ENCODE measurements at places on chromosomes 7 and 10.

GRCh38 chr10:44470784-44471183, 85.9 kb upstream of the CXCL12 start:
- DNase-seq: no peak

DNA sequence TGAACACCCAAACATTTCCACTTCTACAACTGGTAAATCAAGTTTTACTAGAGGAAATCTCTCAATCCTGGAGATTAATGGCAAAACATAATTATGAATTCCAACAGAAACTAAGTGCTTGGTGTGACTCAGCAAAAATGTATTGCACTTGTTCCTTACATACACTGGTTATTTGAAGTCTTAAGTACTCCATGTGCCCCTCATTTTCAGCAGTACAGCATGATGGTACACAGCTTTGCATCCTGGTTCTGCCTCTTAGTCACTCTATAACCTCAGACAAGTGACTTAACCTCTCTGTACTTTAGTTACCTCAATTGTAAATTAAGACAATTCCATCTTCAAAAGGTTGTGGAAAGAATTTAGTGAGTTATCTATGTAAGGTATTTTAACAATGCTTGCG, 12.9 kb downstream of the SLC16A12 start:
- DNase-seq: no peak

DNA sequence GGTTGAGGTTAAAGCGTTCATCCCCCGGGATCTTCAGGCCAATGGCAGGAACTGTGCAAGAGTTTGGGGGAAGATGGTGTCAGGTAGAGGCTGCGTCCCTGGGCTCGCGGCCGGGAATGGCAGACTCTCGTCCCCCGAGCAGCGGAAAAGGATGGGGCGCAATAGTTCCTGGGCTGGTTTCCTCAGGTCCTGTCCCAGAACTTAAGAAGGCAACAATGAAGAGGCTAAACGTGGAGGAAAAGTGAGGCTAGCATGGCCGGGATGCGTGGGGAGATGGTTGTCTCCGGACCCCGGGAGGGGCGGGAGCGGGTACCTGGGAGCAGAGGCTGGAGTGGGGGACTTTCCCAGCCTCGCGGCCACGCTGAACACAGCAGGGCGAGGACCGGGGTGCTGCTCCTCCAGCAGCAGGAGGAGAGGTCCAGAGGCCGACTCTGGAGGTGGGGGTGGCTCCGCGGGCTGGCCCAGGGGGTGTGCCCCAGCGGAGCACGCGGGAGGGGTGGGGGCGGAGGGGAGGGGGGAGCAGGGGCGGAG, 882 bp downstream of the IRF5 start:
- no peak for DNase-seq

DNA sequence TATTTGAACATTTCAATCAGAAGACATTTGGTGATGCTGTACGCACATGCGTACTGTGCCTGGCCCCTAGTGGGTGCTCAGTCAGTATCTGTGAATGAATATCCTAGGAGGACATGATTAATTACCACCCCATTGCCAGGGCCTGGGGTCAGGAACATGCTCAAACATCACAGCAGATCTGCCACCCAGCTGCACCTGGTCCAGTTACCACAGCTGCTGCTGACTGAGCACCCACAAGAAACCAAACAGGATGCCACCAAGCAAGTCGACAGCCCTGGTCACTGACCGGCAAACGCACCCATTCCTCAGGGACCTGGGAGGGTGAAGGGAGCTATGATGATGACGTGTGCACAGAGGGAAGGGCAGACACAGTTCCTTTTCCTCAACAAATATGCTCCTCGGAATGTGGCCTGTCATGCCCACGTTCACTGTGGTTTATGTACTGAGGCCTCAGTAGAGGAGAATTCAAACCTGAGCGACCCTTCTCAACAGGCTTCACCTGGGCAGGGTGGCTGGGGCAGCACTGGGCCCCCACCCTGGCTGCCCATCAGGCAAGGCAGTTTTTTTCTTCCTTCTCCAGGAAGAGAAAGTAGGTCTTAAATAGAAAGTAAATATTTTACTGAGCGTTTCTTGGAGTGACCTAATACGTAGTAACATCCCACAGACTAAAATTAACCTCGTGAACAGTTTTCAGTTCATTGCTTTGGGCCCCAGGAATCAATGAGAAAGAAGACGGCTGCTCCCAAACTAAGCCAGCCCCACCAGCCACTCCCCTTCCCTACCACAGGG, 13.4 kb downstream of the CTBP2 start:
- no peak for DNase-seq

DNA sequence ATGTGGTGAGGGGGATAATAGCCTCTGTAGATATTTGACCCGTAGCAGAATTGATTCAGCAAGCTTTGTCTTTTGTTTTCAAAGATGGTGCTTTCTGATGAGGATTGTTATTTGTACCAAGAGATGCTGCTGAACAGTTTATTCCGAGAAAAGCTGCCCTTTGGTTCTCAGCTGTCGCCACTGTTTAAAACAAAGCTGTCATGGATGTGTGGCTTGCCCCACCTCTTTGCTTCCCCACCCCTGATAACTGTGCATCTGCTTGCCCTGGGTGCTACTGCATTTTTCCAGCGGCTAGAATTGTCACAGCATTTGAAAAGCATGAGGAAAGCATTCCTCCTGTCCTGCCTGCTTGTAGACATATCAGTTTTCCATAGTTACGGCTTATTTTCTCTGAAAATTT, 226.9 kb upstream of the CSTF2T start:
- DNase-seq: no peak

DNA sequence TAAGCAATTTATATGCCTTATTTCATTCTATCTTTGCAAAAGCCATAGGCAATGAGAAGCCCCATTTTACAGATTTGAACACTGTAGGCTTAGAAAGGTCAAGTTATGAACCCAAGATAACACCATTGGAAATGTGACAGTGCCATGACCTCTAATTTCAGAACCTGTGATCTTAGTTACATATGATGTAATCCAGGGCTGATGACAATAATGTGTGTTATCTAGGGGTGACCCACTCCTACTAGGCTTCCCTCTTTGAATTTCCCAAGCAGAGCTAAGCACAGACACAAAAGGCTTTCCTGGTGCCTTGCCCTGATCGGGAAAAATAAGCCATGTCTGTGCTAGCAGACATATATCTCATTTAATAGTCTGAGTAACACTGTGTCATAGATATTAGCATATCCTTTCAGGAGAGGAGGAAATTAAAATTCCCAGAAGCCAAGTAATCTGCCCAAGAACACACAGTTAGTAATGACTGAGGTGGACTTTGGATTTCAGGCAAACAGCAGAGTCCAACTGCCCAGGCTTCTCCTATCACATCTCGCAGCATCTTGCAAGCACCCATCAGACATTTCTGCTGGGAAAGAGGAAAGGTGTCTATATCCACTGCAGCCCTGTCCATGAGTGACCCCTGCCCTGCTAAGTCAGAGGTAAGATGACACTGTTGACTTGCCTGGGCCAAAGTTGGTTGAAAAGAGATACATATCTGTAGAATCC, 2.8 kb upstream of the TECTB start:
- DNase-seq: no peak

- DNase-seq: no peak
These were observed 71.5 kb downstream of the IDE start for GRCh38 chr10:92502296-92502808.

DNA sequence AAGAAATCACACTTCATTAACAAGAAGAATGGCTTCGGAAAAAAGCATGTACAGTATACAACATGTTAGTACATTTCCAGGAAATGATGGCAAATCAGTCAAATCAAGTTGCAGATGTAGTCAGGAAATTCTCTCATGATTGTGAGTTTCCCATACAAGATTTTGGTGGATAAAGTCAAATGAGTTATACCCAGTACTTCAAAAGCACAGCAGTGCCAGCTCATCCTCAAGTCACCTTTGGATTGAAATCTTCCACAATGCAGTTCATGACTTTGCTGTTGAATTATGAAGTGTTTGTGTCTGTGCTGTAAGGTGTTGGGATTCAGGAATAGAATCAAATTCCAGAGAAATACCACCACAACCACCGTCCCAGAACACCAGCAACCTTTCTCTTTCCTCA, 301.3 kb upstream of the BMPER start:
- no peak for DNase-seq

- DNase-seq: peak; percentile 84
These were observed 200.3 kb downstream of the LSM5 start for GRCh38 chr7:32289651-32290414.

DNA sequence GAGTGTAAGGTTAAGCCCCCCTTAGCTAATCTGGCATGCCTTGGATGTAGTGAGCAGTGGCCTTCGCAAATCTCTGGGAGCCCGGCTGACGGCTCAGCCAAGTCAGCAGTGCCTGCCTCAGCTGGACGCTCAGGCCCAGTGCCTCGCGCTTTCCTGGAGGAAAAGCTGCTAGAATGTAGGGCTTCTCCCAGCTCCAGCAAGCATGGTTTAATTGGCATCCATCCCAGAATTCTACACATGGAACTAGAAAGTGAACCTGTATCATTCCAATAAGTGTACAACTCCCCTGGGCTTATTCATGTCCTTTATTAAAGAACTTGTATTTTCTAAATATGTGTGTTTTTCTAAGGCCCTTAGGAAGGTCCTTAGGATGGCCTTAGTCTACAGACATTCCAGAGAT, 287.8 kb upstream of the SHH start:
- DNase-seq: no peak

DNA sequence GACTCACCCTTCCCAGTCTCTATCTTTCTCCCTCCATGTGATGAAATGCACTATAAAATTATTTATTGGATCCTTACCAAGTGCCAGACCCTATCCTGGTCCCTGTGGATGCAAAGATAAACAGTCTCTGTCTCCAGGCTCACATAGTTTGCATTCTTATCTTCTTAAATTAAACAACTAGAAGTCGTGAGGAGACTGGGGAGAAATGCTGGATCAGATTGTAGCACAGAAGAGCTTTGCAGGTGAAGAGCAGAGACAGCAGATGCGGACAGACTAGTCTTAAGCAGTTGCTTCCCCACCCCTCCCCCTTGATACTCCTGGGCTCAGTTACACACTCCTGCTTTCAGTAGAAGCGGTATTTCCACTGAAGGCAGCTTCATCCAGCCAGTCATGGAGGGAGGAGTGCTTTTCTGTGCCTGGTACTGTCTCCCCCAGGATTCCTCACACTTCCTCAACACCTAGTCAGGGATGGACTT, 20.8 kb upstream of the CDK1 start:
- no peak for DNase-seq

DNA sequence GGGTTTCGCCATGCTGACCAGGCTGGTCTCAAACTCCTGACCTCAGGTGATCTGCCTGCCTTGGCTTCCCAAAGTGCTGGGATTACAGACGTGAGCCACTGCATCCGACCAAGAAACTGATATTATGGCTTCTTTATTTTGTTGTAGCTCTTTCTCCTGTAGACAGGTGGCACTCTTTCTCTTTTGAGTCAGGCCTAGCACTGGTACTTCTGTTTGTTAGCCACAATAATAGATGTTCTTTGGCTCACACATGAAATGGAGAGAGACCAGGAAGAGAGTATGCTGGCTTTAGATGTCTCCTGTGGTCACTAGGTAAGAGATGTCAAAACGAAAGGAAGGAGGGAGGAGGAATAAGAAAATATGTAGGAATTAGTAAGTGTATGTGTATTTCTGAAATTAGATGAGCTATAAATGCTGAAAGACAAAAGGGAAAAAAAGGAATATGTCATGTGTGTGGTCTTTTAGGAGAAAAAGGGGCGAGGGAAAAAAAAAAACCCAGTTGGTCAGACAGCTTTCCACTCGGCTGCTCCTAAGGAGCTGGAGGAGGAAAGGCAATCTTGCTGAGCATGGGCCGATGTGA, 78.7 kb downstream of the CLEC2L start:
- peak; percentile 5 for DNase-seq

DNA sequence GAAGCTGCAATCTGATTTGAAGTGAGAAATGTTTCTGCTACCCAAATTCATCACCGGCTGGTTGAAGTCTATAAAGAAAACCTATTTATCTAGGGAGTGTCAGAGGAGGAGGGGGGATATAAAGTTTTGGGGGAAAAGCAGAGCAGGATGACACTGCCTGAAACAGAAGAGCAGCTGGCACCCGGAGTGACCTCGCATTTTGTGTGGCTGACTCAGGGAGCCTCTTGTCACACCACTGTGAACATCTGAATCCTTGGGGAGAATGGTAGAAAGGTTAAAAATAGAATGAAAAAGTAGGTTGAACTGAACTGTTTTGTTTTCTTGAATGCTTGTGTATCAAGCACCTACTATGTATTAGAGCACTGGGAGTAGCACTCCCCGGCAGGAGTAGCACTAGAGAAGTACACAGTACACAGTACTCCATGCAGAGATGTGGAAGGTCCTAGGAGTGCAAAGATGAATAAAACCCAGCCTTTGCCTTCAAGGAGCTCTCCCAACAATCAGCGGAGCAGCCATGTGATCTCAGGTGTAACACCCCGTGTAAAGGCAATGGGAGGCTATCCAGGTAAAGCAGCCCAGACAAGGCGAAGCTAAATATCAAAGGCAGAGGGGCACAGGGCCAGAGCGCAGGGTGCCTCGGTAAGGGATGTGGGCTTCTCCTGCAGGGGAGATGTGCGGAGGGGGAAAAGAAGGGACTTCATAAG, 13.5 kb downstream of the CRTAC1 start:
- no peak for DNase-seq

GRCh38 chr10:85791818-85792532, 574.6 kb downstream of the GRID1 start:
- DNase-seq: no peak

- no peak for DNase-seq
These were observed 42.6 kb downstream of the CNOT4 start for GRCh38 chr7:135467207-135467711.

GRCh38 chr7:124761164-124761715, 4.4 kb downstream of the GPR37 start:
- DNase-seq: no peak

DNA sequence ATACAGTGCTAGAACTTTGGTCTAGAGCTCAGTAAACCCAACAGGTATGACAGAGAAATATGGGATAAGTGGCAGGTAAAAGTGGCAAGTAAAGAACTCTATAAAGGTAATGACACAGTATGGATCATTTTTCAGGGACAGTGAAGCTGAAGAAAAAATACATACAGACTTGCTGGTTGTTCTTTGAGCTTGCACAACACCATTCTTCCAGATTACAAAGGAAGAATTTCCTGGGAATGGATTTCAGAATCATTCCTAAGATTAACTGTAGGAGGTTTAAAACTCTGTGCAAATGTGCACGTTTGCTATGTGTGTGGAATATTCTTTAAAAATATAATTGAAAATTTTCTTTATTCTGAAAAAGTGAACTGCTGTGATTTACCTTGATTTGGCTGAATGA, 36.0 kb downstream of the PHF14 start:
- no peak for DNase-seq

GRCh38 chr10:63120554-63120953, 12.6 kb upstream of the NRBF2 start:
- DNase-seq: peak; percentile 82

- DNase-seq: no peak
These were observed 7.9 kb upstream of the CFAP43 start for GRCh38 chr10:104240078-104240477.

- DNase-seq: no peak
These were observed 42.7 kb downstream of the CFAP46 start for GRCh38 chr10:132899751-132900065.

- DNase-seq: peak; percentile 54
These were observed 15.2 kb upstream of the FRMPD2 start for GRCh38 chr10:48289501-48290238.

GRCh38 chr10:7243873-7244272, 167.0 kb downstream of the SFMBT2 start:
- DNase-seq: no peak
